ENCODE measurements at places on chromosomes 7 and 10.

DNA sequence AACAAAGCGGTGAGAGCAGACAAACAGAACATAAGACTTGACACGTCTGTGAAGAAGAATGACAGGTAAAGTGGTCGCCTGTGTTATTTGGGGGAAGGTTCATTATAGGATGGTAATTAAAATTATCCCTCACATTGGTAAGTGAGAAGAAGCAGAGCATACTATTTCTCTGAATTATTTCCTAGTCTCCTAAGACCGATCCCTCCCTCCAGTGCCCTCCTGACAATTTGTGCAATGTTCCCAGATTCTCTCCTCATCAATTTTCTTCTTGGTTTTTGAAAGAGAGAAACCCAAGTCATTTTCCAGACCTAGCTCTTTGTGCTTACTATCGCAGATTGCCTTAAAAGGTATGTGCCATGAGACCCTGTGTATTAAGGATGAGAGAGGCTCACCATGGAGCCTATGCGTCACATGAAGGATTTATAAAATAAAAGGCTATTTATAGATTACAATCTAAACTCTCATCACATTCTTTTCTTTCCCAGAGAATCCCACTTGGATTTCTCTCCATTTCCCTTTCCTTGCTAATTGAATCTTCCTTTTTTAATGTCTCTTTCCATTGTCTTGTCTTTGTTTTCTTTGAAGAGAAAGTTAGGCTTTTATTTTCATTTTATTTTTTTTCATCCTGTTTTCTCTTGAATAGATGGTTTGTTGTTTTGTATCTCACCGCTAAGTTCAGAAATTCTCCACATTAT lies 112.0 kb downstream of the PPP1R3A start:
- DNase-seq = no peak

GRCh38 chr7:155578016-155578415 lies 31.7 kb upstream of the CNPY1 start:
- peak; percentile 41 for DNase-seq

GRCh38 chr10:68154211-68154497 lies 44.9 kb downstream of the MYPN start:
- no peak for DNase-seq

GRCh38 chr7:43721193-43721806 lies 8.0 kb downstream of the COA1 start:
- DNase-seq = no peak

GRCh38 chr7:20735346-20736065 lies 51.2 kb downstream of the SP8 start:
- DNase-seq = no peak

- no peak for DNase-seq
These were observed 154.3 kb downstream of the ELAPOR2 start for GRCh38 chr7:86904949-86905834.

DNA sequence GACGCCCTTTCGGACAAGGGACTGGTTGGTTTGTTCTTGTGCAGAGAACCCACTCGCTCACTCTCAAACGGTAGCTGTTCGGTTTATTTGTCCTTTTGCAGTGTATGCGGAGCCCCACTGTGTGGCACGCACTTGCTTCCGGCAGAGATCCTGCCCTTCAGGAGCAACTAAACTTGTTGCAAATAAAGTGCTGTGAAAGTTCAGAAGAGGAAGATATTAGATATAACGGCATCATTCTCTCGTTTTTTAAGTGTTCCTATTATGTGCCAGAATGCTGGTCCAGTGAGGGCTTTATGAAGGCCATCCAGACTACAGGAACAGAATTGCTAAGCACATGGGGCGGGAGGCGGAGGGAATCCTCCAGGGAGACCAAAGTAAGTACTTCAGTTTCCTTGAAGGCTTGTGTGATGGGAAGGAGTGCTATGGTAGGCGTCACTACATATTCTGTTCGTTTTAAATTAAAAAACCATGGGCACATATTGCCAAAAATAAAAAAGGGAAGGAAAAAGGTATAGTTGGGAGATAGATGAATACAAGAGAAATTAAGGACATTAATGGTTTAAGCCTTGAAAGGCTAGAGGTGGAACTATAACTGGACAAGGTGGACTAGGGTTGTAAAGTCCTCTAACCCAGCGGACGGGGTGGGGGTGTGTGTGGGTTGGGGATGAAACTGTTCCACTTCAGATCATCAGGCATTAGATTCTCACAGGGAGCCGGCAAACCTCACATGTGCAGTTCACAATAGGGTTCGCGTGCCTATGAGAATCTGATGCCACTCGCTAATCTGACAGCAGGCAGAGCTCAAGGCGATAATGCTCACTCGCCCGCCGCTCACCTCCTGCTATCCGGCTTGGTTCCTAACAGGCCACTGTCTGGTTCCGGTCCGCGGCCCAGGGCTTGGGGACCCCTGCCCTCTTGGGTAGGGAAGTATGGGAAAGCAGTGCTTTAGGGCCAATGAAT lies 704 bp upstream of the ERLIN1 start:
- DNase-seq = no peak

DNA sequence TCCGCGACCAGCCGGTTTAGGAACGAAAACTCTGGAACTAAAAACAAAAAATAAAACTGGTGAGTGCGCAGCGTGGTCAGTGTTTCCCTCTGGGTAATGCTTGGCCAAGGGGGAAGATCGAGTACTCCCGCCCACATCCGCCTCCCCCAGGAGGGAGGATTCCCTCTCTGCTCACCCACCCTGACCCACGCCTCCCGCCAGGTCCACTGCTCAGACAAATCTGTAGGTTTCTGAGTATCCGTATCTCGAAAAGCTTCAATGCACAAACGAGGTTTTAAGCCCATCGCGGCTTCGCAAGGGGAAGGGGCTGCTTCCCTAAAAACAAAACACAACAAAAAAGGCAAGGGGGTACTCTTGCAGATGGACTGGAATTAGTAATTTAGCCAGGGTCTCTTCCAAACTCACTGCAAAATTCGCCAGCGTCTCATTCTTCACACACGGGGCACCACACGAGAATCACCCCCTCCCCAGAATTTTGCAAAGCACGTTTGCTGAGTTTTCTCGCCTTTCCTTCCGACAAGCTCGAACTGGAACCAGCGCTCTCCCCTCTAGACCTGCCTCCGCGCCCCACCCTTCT lies 75.2 kb downstream of the INSIG1 start:
- no peak for DNase-seq

GRCh38 chr7:904847-905246 lies 28.5 kb downstream of the GET4 start:
- no peak for DNase-seq

DNA sequence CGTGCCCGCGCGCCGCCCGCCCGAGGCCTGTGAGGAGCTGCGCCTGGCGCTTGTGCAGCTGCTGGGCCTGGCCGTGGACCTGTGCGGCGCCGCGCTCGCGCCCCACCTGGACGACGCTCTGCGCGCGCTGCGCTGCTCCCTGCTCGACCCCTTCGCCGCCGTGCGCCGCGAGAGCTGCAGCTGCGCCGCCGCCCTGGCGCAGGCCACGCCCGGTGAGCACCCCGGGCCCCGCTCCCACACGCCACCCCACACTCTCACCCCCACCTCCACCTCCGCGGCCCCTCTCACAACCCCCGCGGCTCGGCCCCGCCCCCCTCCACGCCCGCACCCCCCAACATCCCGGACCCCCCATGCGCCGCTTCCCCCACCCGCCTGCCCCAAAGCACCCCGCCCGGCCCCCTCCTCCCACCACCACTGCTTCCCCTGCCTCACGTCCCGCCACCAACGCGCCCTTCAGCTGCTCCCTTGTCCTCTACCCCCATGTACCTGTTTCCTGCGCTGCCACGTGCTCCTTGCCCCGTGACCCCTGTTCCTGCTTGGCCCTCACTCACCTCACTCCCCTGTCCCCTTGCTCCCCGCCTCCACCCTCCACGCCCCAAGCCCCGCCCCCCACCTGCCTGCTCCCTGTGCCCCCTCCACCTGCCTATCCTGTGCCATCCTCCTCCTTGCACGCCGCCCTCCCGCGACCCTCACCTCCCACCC lies at the start of gene PRKAR1B:
PRKAR1B (minus strand) TSS at position 178 of the 702 bp plus-strand sequence. CDS start 15,776 bp downstream, outside the sequence.
- DNase-seq = peak; percentile 73

GRCh38 chr10:442209-442608 lies 247.3 kb downstream of the DIP2C start:
- no peak for DNase-seq

DNA sequence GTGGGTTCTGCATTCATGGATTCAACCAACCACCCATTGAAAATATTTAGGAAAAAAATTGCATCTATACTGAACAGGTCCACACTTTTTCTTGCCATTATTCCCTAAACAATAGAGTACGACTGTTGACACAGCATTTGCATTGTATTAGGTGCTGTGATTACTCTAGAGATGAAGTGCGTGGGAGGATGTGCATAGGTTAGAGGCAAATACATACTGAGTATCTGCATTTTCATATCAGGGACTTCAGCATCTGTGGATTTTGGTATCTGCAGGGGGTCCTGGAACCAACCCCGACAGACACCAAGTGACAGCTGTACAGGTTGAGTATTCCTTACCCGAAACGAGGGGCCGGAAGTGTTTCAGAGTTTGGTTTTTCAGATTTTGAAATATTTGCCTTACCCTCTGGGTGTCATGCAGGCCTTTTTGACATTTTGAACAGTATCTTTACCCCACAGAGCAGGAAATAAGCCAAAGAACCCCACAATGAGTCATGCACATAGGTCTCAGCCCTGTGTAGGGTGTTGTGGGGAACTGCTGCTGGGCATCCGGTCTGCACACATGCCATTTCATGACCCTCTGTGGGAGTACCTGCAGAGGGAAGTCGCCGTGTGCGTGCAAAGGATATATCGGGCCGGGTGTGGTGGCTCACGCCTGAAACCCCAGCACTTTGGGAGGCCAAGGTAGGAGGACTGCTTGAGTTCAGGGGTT lies 14.5 kb downstream of the NUDT5 start:
- no peak for DNase-seq
